ENCODE measurements at places on chromosomes 12 and 14.

- DNase-seq, result no peak
These were observed 24.4 kb upstream of the DUSP16 start for GRCh38 chr12:12586879-12587675.

DNA sequence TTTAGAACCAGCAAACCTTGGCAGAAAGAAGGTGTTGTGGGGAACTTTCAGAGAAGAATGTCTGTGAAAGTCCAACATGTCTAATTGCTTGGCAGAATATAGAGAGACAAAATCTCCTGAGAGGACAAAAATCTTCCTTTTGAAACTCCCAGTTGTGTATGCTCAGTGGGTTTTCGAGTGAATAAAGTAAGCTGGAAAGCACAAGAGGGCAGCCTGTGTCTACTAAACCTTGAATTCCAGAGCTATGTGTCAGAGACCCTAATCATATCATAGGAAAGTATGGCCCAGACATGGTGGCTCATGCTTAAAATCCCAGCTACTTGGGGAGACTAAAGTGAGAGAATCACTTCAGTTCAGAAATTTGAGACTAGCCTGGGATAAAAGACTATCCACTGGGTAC lies 661.2 kb downstream of the SLC16A7 start:
- DNase-seq, result no peak

DNA sequence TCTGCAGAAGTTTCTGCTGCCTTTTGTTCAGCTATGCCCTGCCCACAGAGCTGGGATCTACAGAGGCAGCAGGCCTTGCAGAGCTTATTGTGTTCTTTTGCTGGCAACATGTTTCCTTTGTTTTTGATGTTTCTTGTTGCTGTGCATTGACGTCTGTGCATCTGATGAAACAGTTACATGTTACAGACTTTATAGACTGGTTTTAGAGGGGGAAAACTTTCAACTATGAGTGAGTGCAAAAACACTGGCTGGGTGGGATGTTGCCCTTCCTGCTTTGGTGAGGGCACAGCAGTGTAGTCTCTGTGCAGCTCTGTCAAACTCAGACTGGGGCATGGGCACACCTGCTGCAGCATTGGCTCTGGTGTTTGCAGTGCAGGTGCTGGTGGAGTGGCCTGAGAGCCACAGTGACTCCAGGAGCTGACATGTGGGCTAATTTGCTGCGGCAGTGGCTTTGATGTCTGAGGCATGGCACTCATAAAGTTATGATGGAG lies 26.9 kb downstream of the CLEC6A start:
- DNase-seq, result no peak

DNA sequence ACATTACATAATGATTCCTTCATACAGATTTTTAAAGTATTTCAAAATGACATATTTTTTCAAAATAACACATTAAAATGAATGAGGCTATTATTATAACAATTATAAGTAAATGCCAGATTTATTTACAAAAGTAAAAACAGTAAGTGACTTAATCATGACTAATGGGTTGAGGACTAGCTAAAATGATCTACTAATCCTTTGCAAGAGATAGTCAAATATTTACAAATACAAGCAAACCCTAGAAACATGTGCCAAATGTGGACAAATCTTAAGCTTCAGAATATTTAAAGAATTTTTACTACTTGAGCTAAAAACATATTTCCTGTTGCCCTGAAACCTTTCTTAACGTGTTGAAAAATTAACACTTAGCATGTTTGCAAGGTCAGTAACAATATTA lies 74.8 kb downstream of the KIF21A start:
- DNase-seq, result no peak

GRCh38 chr14:26332966-26333365 lies 264.9 kb downstream of the NOVA1 start:
- no peak for DNase-seq

DNA sequence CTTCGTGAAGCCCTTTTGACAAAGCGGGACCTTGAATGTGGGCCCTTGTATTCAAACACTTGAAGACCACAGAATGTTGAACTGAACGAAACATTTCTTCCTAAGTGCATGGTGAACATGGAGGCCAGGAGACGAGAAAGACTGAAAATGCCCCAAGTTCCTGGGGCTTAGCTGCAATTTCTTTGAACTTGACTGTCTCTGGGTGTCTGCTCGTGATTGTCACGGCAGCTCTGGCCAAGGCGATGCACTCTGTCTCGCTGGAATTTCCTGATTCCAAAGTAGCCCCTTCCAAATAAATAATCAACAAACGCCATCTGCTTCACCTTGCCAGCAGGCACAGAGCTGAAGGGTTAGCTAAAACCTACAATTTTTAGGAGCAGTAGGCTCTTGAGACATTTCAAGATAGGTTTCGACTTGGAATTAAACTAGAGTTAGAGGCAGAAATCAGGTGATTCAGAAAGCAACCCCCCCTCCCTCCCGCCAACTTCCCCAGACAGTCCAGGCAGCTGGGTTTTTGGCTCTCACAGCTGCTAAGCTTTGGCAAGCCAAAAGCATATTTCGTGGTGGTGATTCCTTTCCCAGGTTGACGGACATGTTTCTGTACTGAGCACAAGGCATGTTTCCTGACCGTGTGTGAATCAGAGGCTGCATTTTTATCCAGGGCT lies 13.5 kb upstream of the IRF2BPL start:
- no peak for DNase-seq

DNA sequence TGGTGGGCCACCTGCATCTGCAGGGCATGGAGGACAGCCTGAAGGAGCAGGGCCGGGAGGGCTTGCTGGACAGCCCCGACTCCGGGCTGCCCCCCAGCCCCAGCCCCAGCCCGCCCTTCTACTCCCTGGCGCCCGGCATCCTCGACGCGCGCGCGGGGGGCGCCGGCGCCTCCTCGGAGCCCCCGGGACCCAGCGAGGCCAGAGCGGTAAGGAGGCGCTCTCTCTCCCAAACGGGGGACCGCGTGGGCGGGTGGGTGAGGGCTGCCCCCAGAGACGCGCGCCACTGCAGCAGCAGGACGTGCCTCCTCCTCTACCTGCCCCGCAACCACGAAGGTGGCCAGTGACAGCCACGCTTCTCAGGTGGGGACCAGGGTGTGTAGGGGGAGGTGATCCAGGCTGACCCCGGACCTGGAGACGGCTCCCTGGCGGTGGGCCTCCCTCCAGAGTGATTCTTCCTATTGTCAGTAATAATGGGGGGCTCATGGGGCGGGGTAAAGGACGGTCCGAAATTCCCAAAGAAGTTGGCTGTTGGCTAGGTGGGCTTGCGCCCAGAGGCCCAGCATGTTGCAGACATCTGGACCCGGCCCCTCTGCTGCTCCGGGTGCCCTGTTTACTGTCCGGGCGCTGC lies 652 bp downstream of the RFLNA start:
- DNase-seq, result no peak

DNA sequence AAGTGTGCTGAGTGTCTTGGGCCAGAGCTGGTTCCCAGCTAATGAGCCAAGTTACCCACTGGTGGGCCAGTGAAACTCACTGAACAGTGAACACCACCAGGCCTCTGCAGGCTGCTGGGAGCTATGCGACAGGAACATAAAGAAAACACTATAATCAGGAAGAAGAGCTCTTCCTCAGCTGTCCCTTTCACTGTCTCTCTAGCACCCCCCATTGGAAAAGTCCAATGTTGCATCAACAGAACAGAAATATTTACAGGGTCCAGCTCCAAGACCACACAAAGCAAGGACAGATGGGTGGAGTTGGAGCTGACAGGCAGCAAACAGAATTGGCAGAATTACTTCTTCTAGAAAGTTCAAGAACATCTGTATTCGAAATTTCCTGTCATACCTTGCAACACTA lies 903.6 kb upstream of the TMEM132C start:
- DNase-seq, result no peak

DNA sequence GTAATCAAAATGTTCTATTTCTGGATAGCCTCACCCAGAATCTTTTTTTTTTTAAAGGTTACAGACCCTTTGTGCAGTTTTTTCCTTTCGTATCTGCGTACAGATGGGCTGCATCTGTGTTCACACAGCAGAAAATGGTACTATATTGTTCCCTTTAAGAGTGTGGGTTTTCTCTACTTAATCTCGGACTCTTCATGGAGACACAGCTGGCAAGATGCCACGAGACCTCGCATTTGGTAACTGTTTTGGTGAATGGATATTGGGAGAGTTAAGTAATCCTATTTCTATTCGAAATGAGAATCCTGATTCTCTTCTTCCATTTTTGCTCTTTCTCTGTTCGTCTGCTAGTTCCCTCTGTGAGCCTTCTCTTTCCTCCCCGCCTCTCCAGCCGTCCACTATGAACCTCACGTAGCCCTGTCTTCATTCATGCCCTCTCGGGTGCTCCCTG lies 85.7 kb downstream of the SAMD4A start:
- DNase-seq, result no peak

DNA sequence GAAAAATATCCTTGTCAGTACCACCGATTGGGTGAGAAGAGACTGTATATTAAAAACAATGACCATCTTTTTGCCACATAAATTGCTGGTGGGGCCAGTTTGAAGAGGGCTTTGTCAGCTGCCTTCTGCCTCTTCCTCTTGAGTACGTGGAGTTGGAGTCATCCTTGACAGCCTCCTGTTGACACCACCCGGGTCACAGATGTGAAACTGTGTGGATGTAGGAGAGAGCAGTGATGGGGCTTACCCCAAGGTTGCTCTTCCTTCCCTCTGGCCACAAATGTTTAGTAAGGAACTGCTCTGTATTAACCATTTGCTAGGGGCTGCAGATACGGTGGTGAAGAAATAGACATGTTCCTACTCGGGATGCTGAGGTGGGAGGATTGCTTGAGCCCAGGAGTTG lies 12.2 kb downstream of the PTPN11 start:
- DNase-seq, result no peak

- no peak for DNase-seq
These were observed 46.8 kb upstream of the CISTR start for GRCh38 chr12:53798575-53798974.

DNA sequence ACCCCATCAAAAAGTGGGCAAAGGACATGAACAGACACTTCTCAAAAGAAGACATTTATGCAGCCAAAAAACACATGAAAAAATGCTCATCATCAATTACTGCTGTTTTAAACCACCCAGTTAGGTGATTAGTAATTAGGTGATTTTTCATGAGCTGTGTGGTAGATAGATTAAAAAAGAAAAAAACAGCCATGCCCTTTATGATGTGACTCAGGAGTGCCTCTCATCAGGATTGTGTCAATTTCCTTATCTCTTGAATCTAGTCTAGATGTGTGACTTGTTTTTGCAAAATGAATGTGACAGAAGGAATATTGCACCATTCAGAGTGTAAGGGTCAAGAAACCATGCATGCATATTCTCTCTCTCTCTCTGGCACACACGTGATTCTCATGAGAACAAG lies 5.7 kb downstream of the OR10A7 start:
- DNase-seq, result no peak

DNA sequence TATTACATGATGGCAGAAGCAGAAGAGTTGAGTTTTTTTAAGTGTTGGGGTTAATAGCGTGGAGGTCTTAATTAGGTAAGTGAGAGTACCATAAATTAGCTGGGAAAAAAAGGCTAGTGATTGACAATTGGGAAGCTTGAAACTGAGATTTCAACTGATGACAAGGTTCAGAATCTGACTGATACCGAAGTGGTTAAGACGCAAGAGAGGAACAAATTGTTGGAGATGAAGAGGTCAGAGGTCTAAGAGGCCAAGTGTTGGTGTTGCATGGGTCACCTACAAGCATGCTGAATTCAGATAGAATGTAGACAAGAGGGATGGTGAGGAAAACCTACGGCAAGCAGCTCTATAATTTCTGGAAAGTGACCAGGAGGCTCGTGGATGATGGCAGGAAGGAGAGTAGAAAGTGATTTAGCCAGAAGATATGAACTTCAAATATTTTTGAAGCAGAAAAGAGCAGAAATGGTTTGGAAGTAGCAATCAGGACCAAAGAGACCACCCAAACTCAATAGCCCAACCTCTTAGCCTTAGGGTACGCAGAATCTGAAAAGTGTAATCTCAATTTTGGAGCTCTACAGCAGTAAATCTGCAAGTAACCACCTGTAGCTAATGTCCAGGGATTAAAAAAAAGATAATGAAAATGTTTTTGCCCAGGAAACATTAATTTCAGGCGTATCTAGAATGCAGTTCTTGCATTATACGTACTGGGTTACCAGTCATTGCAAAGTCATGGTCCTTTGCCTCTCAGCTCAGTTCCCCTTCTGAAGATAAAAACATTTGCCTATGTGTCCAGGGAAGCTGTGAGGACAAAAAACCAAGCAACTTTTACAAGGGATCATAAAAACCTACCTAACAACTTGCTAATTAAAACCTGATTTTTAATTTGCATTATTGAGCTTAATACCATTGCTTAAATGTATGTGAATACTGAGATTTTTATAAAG lies 1.7 kb upstream of the TMPO start:
- peak; percentile 52 for DNase-seq

DNA sequence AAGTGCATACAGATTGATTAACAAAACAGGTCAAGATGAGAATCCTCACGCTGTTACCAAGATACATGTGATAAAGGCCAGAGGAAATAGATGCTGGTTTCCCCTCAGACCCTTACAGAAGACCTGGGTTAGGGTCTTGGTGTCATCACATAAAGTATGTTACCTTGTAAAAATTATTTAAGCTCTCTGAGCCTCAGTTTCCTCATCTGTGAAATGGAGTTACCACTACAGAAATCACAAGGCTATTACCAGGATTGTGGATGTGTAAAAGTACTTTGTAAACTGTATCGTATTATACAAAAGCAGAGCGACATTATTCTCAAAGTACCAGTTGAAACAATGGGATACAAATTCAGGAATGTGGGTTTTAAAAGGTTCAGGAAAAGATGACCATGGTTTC lies 14.0 kb downstream of the SAMD4A start:
- no peak for DNase-seq

- DNase-seq, result no peak
These were observed 112.3 kb downstream of the NRXN3 start for GRCh38 chr14:78282437-78282836.

DNA sequence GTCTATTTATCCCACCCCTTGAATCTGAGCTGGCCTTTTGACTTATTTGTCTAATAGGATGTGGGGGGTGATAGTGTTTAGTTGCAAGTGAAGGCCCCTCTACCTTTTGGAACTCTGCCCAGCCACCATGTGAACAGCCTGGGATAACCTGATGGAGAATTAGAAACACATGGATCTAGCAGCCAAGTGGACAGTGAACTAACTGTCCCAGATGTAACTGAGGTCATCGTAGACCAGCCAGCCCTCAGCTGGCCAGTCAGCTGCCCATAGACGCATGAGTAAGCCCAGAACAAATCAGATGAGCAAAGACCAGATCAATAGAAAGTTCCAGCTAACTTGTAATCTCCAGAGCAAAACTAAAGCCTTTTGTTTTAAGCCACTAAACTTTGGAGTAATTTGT lies 19.0 kb downstream of the KLRB1 start:
- DNase-seq, result no peak

- DNase-seq, result no peak
These were observed 159.9 kb downstream of the BMP4 start for GRCh38 chr14:53796734-53797133.

DNA sequence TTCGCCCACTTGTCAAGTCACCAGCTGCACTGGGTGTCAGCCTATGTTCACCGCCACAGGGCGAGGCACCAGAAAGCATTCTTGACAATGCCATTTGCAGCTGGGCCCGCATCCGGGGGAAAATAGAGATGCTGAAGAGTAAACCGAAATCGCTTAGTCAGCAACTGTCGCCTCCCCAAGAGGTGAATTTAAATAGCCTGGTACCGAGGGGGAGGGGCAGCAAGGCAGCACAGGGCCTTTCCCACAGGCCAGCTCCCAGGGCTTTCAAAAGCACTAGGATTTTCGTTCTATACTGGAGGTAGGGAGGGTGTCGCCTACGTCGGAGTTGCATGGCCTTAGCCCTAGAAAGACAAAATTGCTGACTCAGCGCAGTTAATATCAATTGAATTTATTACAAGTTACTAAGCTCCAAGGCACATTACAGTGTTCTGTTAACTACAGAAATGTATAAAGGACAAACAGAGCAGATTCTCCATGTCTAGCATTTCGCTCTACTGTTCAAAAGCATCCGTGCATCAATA lies 4.3 kb downstream of the IRF2BPL start:
- DNase-seq, result no peak

Measured in vagina (tissue), 2 donors.